CD4-positive, CD25-positive, alpha-beta regulatory T cell (primary cell): ENCODE measurements at places on chromosomes 7 and 10. TPM values are rescaled to one million over a fixed set of nuclear protein-coding genes. Genes with fewer than 3 reads are reported as not detected.

DNA sequence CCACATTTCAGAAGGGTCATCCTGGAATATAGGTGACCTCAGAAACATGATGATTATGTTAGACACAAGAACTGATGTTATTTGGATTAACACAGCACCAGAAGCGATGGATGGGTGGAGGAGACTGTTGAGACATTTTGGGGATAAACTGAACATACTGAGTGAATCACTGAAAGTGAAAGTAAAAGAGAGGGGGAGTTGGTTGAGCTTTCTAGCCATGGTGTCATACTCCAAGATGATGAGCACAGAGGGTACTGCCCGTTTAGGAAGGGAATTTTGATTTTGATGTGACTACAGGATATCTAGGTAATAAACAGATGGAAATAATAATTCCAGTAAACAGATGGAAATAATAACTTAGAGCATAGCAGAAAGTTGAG is 248.0 kb upstream of the NPY start:
- no peak for DNase-seq

The FAM131B gene
- 0.27 TPM for total RNA-seq

- no peak for DNase-seq
Measured at GRCh38 chr10:132298038-132298881, 9.5 kb downstream of the STK32C start.

DNA sequence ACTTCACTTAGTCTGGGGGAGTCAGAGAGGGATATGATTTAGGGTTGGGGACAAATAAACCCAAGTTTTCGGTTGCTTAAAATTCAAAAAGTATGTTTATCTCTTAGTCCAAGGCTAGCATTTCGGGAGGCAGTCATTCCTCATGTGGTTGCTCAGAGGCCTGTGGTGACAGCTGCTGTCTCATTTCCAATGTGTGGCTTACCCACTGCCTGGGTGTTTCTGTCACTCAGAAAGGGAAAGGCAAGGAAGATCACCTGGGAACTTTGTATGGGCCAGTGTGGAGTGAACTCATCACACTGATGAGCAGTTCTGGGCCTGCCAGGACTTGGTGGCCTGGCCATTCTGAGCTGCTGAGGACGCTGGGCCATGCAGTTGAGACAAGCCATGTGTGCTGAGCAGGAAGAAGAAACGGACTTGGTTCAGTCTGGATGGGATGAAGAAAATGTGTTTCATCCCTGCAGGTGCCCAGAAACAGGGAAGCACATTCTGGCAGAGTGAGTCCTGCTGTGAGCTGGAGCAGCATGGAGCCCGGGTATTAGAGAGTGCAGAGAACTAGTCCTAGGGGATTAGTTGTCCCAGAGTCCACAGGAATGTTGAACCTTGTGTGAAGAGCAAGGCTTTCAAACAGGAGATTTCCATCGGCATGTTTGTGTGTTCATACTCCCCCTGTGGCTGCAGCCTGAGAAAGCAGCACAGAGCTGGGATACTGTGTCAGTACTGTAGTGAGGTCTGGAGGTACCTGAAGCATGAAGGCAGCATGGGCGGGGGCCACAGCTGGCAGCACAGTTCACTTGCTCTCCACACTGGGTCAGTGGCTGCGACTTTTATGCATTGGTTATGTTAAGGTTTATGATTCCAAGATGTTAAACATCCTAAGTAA is 211.1 kb upstream of the IGFBP3 start:
- no peak for DNase-seq
